ENCODE measurements at places on chromosomes 7 and 10.
A peak's percentile ranks its signal among the peaks of the same experiment; 100 is the strongest.

DNA sequence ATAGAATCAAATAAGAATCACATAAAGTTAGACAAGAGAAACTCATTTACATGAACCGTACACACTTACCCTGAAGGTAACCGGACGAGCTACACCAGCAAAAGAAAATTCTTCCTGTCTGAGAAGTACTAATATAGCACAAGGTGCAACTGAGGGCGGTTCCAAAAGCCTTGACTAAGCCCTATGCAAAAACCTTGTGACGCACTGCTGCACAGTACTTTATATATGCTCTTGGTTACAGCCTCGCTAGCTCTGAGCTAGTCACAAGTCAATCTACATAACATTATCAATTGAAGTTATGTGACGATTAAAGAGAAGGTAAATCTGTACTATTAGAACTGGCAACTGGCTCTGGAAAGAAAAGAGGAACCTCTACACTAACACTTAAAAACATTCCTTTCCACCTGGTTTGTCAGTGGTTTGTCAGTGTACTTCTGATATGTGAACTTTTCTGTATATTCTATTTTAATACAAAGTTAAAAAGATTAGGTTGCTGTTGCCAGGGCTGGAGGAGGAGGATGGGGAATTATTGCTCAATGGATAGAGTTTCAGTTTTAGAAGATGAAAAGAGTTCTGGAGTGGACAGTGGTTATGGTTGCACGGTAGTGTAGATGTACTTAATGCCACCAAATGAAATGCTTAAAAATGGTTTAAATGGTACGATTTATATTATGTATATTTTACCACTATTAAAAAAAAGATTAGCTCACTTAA lies 21.6 kb downstream of the NT5C3A start:
- DNase-seq, result peak; percentile 83

DNA sequence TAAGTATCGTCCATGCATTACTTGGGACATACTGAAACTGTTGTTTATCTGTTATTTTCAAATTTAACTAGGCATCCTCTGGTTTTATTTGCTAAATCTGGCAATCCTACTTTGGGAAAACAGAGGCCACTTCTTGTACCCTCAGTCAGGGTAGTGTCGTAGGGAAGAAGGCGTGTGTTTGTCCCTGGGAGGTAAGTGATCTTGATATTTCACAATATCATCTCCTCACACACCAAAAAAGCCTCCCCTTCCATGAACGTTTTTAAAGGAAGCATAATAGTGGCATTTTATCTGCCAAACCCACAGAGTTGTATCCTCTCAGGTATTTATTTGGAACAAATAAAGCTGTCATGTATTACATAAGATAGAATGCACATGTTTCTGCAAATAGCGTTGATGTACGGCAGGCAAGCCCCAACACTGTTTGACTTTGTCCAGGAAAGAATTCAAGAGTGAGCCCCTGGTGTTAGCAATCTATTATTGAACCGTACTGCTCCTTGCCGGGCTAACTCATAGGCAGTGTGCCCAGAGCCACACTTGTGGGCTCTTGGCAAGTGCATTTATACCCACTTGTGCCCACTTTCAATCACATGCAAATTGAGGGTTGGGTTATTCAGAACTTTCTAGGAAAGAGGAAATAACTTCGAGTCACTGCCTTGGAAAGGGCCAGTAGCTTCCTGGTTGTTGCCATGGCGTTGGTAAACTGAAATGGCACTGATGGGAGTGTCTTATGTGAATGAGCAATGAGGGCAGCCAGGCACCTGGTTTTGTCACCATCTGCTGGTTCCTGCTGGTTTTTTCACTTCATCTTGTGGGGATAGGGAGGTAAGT lies 266.0 kb downstream of the USP6NL start:
- DNase-seq, result no peak

GRCh38 chr7:134318443-134318842 lies 1.7 kb upstream of the SLC35B4 start:
- no peak for DNase-seq

DNA sequence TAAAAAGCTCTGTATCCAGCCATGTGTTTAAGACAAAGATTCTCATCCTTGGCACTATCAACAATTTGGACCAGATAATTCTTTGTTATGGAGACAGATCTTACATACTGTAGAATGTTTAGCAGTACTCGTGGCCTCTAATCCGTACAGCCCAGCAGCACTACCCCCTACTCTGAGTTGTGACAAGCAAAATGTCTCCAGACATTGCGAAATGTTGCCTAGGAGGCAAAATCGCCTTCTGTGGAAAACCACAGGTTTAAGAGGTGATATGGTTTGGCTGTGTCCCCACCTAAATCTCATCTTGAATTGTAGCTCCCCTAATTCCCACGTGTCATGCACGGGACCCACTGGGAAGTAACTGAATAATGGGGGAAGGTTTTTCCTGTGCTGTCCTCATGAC lies 186.7 kb downstream of the CHCHD3 start:
- no peak for DNase-seq

DNA sequence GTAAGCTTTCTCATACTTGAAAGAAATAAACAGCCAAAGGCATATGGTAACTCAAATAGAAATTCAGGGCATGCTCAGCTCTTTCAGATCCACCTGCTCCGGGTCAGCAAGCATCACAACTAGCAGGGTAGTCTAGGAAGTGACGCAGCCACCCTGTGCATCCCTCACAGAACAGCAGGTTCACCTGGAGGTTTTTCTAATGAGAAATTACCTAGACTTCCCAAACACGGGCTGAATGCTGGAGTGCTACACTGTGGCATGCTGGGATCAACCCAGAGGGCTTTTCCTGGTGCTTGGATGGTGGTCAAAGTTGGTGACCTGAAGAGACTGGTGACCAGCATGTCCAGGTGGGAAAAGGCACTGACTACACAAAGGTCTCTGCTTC lies 66.8 kb upstream of the DNAJB6 start:
- DNase-seq, result no peak

- DNase-seq, result no peak
These were observed 291.0 kb upstream of the KMT2E start for GRCh38 chr7:104723001-104723400.

GRCh38 chr10:51487576-51487975 lies 211.8 kb downstream of the CSTF2T start:
- DNase-seq, result no peak

GRCh38 chr10:10826125-10826524 lies 191.5 kb upstream of the CELF2 start:
- no peak for DNase-seq

- DNase-seq, result no peak
These were observed 72.9 kb upstream of the NAMPT start for GRCh38 chr7:106357675-106358074.

DNA sequence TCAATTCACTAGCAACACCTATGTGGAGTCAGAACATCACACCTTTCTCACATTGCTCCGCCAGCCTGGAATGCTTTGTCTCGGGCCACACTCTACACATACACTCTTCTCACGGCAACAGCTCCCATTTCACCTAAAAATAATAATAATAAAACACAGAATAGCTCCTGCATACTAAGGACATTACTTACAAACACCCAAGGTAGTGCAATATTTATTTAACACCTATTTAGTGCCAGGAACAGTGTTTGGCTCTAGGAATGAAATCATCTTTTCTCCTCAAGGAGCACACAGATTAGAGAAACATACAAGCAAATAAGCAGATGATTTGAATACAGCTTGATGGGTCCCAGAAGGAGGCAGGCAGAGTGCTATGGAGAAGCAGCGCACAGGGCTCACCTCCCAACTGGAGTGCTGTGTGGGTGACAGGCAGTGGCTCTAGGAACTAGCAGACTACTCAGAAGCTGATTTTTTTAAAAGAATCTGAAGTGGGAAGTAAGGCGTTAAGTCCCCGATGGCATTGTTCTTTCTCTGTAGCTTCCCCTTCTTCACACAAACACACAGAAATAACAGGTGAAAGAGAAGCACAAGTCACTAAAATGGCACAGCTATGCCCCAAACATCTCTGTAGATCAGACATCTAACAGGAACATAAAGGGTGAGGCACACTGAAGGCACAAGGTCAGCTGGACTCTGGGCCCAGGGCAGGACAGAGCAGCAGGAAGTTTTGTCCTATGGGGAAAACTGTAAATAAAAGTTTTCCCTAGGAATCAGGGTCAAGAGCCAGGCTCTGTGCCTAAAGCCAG lies 16.7 kb downstream of the USP6NL start:
- DNase-seq, result no peak

DNA sequence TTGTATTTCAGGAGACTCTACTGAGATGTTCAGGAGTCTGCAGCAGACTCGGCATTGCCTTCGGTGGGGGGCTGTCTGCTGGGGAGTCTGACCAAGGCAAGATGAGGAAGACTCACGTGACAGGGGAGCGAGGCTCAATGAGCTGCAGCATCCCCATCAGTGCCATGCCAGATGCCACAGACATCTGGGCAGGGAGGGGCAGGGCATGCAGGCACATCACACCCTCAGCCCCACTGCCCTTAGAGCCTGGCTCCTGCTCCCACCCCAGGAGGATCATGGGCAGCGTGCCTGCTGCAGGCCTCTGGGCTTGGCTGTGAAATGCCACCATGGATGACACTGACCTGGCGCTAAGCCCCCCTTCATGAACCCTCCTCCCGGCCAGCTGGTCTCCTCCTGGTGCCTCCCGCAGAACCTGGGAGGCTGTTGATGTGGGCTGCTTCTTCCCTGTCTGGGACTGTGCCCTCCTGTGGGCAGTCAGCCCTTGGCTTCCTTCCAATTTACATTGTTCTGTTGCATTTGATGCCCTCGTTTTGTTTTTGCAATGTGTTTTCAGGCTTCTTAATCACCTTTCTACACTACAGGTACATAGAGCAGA lies 235.0 kb downstream of the PAXIP1 start:
- DNase-seq, result no peak

DNA sequence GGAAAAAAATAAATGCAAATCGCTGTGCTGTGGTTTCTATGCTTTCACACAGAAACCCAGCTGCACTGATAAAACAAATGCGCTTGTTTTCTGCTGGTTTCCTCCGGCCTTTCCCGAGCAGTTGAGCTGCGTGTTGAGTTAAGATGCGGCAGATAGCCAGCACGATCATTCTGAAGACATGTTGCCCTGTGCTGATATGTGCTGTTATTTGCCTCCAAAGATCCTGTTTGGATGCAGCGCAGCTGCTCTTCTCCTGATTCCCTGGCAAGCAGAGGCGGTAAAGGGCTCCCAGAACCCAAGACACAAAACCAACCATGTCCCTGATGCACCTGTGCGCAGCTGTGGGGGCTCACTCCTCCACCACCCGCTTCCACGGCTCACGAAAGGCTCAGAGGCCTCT lies 225.4 kb downstream of the PAXIP1 start:
- DNase-seq, result no peak

DNA sequence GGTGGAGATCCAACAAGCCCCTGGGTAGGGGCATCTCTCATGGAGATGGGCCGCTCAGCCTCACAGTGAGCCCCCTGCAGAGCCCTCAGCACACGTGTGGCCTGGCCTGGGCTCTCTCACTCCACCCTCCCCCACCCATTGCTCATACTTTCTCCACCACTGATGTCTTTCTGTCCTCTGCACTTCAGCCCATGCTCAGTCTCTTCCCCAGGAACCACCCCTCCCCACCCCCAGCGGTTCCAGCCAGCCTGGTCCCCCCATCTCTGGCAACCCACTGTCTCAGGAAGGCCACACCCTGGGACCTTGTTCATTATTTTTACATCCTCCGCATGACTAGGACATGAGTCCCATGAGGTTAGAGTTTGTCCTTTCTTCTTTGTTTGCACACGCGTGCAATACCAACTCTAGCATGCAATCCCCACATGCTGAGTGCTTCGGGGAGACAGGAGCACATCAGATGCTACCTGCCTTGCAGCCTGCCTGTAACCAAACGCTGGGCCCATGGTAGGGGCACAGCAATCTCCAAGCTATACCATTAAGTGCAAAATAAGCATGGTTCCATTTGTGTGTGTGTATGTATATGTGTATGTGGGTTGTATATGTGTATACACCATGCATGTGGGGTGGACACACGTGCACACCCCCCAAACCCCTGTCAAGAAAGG lies 408.4 kb upstream of the FOXK1 start:
- DNase-seq, result no peak

GRCh38 chr7:139104091-139104450 lies 5.4 kb downstream of the ZC3HAV1 start:
- peak; percentile 55 for DNase-seq

DNA sequence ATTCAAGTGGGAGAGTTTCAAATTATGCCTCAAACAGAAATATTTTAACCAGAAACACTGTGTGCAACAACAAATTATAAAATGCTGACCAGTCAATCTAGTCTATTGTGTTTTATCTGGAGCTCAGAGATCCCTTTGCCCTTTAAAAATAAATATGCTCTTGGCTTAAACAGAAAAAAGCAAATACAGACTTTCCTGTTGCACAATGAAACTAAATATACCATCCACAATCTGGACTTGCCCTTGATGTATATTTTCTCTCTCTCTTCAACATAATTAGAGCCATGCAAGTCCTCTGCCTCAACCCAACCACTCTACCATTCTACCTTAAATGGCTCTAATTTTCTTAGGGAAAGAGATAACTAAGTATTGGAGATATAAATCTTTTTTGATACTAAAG lies 34.9 kb downstream of the ASAH2 start:
- DNase-seq, result no peak

DNA sequence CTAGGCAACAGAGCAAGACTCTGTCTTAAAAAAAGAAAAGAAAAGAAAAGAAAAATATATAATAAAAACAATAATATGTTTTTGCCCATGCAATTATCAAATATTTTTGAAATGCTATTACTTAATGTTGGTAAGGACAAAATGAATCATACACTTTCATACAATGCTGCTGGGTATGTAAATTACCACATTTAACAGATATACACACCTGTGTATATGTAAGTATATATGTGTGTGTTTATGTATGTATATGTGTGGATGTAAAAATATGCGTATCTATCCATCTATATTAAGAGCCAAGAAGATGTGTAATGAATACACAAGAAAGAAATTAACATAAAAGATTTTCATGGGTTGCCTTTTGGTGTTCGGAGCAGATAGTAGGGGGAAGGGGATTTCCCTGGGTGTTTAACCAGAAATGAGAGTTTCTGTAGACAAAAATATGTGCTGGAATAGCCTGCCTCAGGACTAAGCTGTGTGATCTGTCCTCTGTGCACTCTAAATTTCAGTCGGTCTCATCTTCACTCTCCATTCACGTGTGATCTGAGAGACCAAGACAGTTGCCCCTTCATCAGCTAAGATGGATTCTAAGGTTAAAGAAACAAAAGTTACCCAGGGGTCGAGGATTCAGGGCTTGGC lies 61.2 kb downstream of the PRKCQ start:
- peak; percentile 32 for DNase-seq
